Activated naive CD4-positive, alpha-beta T cell (primary cell): ENCODE measurements at places on chromosomes 3 and 15.

GRCh38 chr3:159988617-159989271 is at the start of gene IL12A:
IL12A (plus strand) TSS chr3:159988835.
- peak; percentile 40 for DNase-seq

DNA sequence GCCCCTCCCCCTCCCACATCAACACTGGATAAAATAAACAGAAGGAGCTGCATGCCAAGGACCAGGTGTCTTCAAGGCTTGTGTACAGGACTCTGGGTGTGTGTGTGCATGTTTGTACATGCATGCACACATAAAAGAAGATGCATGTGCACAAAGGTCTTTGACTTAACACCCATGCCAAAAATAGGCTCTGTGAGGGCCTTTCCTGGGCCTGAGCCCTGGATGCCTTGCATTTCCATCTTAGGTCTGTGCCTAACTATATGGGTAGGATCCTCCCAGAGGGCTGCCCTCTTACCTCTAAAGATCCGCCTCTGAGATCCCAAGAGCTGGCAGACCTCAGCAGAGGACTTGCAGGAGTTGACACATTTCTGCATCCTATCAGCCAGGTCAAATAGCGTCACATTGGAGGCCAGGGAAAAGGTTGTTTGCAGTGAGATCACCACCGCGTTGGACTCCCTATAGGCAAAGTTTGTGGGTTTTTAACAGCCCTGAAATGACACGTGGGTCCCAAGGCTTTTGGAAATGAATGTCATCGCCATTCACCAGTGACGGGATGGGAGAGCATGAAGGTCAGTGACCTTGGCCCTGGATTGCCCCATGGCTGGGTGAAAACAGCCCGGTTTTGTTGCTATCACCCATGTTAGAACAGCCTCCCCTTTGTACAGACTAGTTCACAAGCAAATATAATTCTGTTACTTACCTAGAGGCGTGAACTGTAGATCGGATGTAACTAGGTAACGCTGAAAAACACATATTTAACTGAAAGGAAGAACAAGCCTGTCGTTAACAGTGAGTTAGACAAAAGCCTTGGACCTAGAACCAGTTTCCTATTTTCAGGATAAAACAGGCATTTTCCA is 54.0 kb downstream of the HEG1 start:
- no peak for DNase-seq

- no peak for DNase-seq
These were observed 195.9 kb downstream of the KLHL25 start for GRCh38 chr15:85598718-85599398.

GRCh38 chr15:48806151-48806550 is 4.7 kb downstream of the CEP152 start:
- DNase-seq = no peak

GRCh38 chr3:53672981-53673380 is 173.2 kb downstream of the CHDH start:
- no peak for DNase-seq

DNA sequence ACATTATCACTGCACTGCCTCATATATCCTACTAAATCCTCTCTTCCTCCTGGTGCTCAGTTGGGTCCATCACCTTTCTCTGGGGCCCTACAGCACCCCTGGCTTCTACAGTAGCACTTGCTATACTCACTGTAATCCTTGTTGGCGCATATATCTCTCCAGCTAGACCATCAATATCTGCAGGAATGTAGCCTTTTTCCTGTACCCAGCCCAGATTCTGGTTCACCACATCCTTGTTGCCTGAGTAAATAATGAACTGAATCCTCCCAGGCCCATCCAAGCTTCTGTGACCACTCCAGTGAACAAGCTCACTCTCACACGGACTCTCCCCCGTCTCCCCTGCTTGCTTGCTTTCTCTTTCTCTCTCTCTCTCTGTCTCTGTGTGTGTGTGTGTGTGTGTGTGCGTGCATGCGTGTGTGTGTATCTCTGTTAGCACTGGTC is 62.5 kb upstream of the LIPC start:
- no peak for DNase-seq

DNA sequence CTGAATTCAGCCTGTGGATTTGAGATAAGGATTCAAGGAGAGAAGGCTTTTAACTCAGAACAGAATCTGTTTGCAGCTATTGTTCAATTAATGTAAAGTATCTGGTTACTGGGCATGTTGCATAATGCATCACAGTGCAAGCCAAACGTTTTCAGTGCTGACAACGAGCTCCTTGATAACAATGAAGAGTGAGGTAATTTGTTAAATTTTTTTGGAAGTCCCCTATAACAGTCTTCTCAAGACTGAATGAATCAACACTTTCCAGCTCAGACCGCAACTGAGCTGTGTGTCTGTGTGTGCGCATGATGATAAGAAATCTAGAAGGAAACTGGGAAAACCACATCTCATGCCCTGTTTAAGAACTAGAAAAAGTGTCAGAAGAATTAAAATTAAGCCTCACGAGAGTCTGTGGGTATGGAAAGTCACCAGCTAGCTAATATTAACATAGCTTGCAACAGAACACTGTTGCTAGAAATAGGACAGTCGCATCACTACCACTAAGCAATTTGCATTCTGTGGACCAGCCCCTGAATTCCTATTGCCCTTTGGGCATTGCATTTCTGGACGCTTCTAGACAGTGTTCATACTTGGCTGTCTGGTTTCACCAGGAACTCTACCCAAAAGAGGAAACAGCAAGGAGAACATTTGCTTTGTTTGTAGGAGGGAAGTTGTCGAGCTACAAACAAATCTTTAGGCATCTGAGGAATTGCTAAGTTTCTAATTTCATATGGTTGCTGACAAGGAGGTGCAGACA is 43.7 kb upstream of the ATP2C1 start:
- DNase-seq = no peak

DNA sequence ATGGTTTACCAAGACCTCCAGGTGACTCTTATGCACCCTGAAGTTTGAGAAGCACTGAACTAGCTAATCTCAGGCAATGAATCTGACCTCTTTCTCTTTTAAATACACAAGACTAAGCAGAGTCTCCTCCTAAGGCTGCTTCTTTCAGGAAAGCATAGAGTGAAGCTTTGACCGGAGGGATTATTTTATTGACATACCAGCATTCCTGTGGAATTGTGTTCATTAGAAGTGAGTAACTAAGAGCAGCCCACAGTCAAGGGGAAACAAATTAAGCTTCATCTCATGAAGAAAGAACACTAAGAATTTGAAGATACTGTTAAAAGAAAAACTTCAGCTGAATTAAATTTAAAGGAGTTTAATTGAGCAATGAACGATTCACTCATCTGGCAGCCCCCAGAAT is 963.5 kb downstream of the NTRK3 start:
- DNase-seq = no peak

DNA sequence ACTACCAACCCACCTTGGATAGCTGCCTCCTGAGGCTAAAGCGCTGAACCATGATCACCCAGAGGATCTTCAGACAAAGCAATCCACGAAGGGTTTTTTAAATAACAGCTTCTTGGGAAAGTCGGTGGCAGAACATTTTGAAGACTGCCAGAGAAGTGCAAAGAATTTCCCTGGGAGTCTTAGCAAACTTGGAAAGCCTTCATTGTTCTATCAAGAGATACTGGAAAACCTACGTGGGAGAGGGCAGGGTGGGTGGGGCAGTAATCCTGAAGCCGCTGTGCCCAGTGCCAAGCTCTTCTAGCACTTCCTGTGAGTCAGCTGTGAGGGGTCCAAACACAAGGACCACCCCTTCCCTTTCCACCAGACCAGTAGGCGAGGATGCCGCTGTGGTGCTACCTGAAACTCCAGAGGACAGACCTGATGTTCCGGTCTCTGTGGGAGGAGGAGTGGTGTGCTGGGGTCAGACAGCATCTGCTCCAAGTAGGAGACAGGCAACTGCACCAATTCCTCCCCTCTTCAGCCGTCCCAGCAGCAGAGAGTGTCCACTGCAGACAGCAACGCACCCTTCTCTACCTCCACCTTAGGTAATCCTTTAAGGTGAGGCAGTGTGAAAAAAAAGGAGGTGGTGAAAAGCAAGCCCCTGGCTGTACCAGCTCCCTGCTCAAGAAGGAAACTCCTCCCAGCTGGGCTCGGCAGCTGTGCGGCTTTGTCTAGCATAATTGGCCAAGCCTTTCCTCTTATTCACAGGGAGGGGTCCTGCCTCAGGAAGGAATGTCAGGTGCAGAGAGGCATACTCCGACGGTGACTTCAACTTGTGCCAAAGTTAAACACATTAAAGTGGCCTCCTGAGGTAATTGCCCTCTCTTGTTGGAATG is 99.0 kb downstream of the TMCC1 start:
- DNase-seq = no peak

DNA sequence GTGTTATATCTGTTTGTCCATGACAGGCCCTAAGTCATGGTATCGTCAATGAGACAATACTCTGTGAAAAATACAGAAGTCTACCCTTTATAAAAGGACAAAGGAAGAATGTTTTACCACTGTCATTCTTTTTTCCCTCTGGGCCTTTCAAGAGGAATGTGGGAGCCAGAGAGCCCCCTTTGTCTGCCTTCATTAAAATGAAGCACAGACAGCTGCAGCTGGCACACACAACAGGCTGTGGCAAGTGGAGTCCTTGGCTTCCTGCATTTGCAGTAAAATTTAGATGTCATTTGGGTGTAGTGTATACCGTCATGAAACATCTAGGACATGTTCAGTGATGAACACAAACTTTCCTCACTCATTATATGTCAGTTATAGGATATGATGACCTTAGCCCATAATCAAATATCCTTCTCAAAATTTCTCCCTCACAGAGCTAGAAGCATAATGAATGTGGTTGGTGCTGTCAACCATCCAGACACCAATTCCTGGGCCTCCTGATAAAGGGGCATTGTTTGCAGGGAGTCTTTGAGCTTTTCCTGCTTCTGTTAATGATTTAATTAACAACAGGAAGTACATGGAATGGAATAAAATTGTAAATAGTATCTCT is 76.4 kb downstream of the DHX36 start:
- DNase-seq = no peak

GRCh38 chr3:18790384-18790783 is 357.9 kb upstream of the KCNH8 start:
- DNase-seq = no peak

DNA sequence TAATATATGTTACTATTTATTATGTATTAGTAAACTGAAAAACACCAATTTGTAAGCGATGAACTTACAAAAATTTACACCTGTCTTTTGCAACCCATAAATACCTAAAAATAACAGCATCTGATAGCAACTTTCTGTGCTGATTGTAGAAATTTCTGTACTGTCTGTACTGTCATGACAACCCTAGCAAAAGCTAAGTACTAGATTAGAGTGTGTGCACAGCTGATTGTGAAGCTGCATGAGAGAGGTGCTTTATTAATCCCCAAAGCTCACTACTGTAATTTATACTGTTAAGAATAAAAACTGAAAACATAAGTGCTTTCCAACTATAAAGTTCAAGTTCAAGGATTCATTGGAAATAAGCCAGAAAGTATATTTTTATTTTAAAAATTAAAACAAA is 815 bp downstream of the BCL2A1 start:
- no peak for DNase-seq

GRCh38 chr3:66856533-66856932 is 141.6 kb upstream of the KBTBD8 start:
- DNase-seq = no peak

DNA sequence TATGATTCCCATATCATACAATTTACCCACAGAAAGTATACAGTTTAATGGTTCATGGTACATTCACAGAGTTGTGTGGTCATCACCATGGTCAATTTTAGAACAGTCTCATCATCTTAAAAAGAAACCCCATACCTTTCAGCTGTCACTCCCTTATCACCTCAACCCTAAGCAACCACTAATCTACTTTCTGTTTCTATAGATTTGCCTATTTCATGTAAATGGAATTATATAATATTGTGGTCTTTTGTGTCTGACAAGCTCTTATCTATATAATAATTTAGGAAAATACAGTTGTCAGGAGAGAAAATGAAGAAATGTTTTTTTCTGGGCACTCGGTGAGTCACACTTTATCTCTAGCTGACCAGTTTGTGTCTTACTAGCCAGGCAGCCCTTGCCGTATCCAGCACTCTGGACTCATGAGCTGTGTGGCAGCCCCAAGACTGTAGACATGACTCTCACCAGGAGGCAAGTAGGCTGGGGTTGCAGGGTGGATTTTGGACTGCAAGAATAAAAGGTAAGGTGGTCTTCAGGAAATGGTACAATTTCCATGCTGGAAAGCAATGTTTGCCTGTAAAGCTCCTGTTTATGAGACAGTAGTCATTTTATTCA is 234.6 kb downstream of the THRB start:
- DNase-seq = no peak

DNA sequence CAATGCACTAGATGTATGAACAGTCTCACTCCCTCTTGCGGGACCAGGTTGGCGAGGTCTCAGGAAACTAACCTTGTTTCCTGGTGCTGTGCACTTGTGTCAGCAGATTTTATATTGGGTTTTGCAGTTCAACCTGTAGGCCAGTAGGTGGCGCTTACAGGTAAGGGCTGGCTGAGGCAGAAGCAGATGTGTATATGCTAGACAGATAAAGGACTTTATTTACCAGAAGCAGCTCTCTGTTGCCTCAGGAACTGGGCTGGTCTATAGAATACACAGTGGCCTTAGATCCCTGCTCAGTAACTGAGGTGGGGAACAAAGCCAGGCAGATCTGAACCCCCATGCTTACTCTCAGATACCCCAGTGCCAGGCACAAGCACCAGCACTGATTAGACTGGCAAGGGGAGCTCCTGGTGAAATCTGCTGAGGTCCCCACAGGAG is 296.8 kb downstream of the DOCK3 start:
- DNase-seq = no peak

DNA sequence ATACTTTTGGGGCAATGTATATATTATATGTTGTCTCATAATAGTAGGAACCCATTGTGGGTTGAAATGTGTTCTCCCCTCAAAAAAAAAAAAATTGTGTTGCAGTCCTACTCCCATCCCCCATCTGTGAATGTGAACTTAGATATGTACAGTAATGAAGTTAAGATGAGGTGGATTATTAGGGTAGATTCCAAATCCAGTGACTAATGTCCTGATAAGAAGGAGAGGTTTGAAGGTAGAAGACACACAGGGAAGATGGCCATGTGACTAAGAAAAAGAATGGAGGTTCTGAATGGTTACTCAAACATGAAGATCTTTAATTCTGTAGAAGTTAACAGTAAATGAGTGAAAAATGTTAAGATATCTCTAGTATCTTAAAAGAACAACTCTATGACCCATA is 3.0 kb upstream of the ATOSA start:
- DNase-seq = no peak

- DNase-seq = no peak
These were observed 620 bp upstream of the PYGO1 start for GRCh38 chr15:55588815-55589115.

DNA sequence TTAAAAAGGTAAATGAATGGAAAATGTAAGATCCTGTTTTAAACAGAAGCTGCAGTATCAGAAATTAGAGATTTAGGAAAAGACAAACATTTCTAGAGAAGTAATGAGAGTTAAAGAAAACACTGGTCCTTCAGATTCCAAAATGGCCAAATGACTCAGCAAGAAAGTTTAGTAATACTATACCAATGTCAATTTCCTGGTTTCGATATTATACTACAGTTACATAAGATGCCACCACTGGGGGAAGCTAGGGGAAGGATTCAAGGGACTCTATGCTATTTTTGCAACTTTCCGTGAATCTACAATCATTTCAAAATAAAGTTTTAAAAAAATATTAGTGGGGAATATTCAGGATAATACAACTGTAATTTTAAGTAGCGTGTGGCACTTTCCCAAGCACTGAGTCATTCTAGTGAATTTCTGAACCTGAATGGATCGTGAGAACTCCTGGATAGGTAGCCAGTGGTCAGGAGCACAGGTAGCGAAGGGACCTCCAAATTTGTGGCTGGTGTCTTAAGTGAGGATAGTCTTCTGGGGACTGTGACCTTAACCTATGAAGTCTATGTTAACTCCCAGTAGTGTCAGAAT is 37.6 kb downstream of the TMCC1 start:
- no peak for DNase-seq

- no peak for DNase-seq
These were observed 71.0 kb downstream of the B3GNT5 start for GRCh38 chr3:183324083-183324482.

- no peak for DNase-seq
These were observed 24.8 kb upstream of the SHISA5 start for GRCh38 chr3:48528754-48529153.
